ENCODE measurements at places on chromosomes 3 and 15.

GRCh38 chr3:176328198-176328597 is 869.1 kb downstream of the TBL1XR1 start:
- no peak for DNase-seq

DNA sequence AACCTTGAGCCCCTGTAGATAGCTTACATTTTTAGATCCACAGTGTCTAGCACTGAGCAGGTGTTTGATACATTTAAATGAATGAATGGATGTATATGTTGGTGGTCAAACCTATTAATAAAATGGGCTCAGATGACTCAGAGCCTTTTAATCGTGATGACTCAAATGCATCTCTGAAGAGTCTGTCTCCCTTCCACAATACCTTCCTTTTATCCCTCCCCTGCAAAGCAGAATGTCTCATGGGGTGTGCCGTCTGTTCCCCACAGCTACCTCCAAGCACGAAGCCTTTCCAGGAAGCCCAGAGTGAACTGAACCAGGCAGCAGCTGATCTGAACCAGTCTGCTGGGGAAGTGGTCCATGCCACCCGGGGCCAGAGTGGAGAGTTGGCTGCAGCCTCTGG is 303.5 kb upstream of the TPM1 start:
- DNase-seq: no peak

- peak; percentile 83 for DNase-seq
Observed at GRCh38 chr3:124761250-124761796, 31.1 kb downstream of the UMPS start.

DNA sequence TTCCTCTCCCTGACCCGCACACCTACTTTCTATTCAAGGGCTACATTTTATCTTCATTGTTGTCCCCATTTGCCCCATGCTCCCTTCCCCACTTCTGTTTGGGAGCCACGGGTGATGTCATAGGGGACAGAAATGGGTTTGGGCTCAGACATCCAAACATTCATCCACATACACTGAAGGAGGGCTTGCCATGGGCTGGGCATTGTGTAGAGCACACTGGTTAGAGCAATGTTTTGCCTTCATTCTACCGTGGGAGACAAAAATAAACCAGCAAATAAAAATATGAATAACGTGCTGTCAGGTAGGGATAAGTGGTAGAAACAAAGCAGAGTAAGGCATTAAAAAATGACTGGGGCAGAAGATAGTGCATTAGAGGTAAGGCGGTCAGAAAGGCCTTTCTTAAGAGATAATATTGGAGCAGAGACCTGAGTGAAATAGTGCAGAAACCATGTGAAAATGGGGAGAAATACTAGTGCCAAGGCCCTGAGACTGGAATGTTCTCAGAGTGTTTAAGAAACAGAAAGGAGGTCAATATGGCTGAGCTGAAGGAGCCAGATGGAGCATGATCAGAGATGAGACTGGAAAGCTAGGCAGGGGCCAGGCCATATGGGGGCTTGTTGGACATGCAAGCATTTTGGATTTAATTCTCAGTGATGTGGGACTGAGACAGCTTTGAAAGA is 40.9 kb upstream of the CLSTN2 start:
- DNase-seq: no peak

DNA sequence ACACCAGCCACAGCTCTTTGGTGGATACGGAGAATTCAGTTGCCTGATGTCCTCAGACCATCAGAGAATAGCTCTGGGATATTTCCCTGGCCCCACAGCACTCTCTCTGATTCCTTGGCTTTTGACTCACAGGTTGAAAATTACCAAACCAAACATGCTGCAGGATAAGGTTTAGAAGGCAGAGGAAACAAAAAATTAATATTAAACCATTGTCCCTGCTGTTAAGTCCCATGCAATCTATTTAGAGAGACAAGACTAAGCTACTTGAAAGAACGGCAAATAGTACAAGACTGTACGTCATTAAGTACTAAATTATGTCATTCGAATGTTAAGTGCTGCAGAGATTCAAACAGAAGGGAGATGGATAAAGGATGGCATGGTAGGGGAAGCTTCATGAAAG is 501.4 kb downstream of the MECOM start:
- DNase-seq: no peak

DNA sequence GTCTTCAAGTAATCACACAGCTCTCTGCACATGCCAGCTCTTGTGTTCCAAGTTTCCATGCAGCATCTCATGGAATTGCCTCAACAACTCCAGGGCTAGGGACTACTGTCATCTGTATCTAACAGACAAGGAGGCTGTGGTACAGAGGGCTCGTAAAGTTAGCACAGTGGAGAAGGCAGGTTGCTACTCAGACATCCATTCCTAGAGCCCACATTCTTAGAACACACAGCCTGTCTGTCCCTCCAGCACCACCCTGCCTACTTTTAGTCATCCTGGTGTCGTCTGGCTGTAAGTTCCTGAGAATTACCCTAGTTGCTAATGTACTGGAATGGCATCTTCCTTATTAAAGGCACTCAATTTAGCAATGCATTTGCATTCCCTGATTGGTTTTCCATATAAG is 862.5 kb downstream of the FHIT start:
- DNase-seq: no peak

DNA sequence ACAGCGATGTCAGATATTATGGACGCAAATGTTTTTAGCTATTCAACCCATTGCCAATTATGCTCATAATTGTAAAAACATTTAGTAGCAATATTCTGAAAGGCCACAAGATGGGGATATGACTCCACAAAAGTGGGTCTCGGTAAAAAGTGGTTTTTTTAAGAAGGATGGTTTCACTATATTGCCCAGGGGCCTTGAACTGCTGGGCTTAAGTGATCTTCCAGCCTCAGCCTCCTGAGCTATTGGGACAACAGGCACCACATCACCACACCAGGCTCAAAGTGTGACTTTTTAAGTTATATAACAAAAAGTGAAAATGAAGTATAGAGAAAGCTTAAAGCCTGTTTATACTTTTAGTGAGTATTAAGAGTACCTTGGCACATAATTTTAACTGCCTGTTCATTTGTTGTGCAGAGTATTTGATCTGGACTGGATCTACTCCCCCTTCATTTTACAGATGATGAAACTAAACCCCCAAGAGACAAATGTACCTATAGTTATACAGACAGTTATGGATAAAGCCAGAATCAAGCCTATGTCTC is 9.4 kb downstream of the NAA50 start:
- peak; percentile 73 for DNase-seq

DNA sequence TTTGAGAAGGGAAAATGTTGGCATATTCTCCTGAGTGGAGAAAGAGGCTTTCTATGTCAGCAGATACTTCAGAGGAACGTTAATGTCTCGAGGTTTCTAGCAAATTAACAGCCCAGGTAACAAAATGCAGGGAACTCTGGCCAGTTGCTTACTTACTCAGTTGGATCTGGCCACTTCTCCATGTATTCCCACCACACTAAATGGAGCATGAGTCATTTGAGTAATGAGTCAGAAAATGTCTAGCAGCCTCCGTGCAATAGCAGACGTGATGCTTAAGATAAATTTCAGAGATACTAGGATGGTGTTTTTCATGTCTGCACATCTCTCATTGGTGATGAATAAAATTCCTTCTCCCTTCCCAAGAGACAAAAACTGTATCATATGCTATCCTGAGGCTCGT is 671.5 kb downstream of the FHIT start:
- peak; percentile 36 for DNase-seq

GRCh38 chr3:72065236-72065635 is 280.3 kb upstream of the PROK2 start:
- no peak for DNase-seq

DNA sequence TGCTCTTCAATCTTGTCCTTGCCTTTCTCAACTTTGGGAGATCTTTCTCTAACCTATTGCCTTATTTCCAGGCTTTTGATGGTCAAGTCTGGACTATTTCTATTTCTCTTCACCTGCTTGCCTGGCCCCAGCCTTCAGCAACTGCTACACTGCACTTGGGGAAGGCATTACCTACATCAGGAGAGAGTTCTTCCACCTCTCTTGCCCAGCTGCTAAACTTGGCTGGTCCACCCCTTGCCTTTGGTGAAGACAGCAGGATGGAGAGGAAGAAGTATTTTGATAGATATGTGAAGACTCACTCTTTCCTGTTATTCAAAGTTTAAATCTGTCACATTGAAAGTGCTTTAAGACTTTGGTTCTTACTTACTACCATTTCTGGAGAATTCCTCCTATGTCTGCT is 574.8 kb downstream of the ZPLD1 start:
- no peak for DNase-seq

DNA sequence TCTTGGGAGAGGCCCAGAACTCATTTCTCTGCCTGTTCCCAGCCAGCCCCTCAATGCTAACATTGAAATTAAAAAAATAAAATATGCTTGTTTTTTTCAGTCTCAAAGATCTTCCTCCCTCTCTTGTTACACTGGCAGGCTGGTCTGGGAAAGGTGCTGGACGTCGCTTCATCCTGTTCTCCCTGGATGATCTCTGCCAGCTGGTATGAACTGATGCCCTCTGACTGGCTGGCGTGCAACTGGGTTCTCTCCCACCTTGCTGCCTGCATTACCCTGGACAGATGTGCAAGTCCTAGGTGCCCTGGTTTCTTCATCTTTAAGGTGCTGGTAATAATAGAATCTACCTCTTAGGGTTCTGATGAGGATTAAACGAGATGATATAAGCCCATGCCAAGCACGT is 263.9 kb upstream of the PROK2 start:
- DNase-seq: no peak

GRCh38 chr15:87348746-87349145 is 907.8 kb downstream of the NTRK3 start:
- DNase-seq: peak; percentile 39

DNA sequence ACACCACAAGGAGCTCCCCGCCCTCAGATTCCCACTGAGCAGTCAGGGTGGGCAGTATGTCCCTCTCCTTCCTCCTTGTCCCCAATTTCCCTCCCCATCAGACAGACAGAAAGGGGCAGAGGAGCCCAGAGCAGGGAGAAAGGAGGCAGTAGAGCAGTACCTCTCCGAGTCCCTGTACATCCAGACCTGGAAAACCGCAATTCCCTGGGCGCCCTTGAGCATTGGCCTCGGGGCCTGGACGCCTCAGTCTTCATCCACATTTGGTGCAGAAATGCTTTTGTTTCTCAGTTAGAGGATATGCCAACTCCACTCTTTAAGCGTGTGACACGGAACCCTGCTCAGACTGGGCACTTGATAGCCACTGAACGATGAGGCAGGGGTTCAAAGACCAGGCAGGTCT is 5.9 kb downstream of the ISG20 start:
- DNase-seq: no peak

DNA sequence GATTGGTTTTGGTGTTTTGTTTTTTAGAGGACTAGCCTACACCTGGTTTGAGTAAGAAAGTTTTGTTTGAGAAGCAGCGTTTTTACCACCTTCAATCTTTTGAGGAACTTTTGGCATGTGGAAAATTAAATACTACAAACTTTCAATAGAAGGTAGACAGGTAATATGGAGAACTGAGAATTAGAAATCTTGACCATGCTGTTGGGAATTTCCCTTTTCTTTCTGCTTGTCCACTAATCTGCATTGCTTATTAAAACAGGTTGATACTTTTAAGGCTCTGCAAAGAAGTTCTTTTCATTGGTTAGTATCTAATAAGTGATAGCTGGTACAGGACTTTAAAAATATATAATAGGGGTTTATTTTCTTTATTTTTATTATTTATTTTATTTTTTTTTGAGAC is 31.9 kb downstream of the UBE2E1 start:
- DNase-seq: no peak

DNA sequence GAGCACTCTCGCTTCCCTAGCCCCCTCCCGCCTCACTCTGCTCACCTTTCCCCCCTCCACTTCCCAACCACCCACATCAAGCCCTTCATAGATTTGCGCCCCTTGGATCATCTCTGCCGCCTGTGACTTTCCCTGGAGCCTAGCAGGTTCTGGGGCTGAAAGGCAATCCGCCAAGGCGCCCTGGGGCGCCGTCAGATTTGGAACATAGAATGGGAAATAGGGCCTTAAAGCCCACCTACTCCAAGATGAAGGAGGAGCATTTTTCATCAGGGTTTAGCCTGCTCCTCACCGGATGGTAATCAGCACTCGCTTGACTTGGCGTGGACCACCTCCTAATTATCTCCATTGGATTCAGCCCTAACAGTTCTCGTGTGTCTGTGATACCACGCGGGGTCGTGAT is 1.3 kb downstream of the CPNE4 start:
- DNase-seq: no peak

- DNase-seq: no peak
Observed at GRCh38 chr15:86654501-86654900, 574.8 kb downstream of the AGBL1 start.

DNA sequence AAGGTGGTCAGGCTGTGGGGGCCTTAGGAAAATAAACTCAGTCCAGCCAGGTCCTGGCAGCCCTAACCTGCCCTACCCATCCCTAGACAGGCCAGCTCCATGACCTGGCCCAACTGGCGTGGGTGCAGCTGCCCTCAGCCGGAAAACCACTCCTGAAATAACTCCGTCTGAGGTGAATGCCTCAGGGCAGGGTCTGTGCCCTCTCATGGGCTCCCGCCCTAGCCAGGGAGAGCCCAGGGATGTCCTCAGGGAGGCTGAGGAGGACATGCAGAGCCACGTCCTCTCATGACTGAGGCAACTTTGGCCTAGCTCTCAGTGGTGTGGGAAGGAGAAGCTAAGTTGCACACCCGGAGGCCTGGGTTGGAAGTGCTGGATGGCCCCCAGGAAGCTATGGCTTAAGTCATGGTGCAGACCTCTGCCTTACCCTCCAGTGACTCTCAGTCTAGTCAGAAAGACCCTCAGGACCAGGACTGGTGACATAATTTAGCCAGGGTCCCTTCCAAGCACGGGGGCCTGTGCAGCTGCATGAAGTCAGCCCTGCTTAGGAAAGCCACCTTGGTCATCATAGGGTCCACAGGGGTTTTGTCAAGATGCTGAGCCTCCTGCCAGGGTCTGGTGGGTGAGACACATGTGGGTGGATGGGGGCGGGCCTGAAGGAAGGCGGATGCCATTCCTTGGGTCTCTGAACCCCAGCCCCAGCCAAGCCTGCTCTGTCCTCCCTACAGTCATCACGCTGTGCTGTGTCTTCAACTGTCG is 7.4 kb downstream of the TMIE start:
- no peak for DNase-seq

GRCh38 chr15:82228750-82229149 is 33.8 kb downstream of the EFL1 start:
- no peak for DNase-seq

GRCh38 chr3:71064956-71065763 is 518.4 kb downstream of the FOXP1 start:
- DNase-seq: peak; percentile 58

DNA sequence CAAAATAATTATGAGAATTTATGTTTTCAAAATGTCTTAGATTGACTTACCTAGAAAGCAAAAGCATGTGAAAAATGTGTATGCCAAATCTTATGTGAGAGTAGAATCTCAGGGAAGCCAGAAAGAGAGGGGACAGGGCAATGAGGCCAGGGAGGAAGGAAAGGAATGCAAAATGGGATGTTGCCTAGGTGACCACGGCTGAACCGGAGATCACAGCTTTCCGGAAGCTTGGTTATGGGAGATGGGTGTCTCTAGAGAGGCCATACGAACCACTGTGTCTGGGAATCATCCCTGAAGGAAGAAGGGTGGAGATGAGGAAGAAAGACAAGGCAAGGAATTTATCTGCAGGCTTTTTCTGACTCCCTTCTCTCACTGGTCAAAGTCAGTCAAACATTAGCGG is 76.0 kb downstream of the SUCLG2 start:
- DNase-seq: no peak

- peak; percentile 68 for DNase-seq
Observed at GRCh38 chr3:88626456-88627120, 476.8 kb downstream of the C3orf38 start.

- DNase-seq: no peak
Observed at GRCh38 chr3:72658466-72659100, 189.7 kb downstream of the SHQ1 start.

GRCh38 chr3:171802590-171802956 is 7.7 kb downstream of the PLD1 start:
- no peak for DNase-seq
